ENCODE measurements at places on chromosomes 6 and 20.

GRCh38 chr6:41150671-41151070 is 3.5 kb downstream of the TREML1 start:
- DNase-seq, result no peak

- DNase-seq, result no peak
These were observed 503.4 kb downstream of the CD109 start for GRCh38 chr6:74199215-74199915.

DNA sequence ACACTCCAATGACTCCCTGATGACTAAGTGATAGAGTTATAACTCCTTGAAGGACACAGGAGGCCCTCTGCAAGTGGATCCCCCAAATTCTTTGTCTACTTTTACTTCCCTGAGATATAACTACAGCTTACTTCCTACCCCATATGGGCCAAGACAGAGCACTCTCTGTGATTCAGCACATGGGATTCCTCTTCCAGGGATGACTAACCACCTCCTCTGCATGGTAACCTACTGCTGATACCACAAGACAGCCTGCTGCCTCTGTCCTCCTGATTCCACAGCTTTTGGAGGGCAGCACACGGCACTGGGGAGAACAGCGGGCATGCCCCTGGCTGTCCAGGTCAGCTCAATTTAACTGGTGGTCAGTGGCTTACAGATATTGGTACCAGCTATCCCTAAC is 675.7 kb upstream of the AGPAT4 start:
- DNase-seq, result no peak

DNA sequence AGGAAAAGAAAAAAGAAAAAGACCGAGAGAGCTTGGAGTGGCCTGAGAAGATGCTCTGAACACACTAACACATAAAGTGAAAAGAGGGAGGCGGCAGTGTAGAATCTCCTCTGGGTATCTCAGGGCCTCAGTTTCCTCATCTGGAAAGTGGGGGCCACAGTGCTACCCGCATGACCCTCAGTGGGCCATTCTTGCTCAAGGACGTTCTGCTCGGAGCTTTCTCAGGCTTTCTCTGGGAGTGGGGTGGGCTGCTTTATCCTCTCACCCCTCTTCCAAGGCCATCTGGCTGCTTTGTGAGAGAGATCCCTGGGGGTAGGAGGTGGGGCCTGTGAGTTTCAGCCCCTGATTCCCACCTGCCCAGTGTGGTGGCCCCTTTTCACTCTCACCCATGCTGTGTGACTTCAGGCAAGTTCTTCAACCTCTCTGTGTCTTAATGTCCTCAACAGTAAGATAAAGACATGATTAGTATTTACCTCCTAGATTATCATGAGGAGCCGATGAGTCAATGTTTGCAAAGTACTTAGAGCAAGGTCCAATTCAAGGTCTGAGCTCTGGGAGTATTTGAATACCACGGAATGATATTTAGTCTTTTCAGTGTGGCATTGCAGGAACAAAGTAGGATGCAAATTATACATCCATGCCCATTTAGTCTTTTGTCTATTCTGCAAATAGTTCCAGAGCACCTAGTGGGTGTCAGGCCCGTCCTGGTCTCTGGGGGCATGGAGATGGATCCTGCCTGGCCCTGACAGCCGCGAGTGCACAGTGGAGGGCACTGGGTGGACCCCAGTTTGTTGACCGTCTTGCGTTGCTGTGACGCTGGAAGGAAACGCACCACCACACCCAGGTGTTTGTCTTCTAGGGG is 34.3 kb downstream of the SRC start:
- peak; percentile 18 for DNase-seq

- no peak for DNase-seq
These were observed 35.7 kb downstream of the TAF4 start for GRCh38 chr20:62029949-62030348.

GRCh38 chr6:17474289-17474688 is 80.9 kb downstream of the CAP2 start:
- no peak for DNase-seq

DNA sequence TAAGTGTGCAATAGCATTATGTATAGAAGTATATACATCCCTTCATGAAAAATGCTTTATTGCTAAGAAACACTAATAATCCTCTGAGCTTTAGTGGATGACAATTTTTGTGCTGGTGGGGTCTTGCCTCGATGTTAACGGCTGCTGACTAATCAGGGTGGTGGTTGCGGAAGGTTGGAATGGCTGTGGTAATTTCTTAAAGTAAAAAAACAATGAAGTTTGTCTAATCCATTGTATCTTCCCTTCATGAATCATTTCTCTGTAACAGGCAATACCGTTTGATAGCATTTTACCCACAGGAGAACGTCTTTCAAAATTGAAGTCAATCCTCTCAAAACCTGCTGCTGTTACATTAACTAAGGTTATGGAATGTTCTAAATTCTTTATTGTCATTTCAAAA is 816.5 kb upstream of the GJE1 start:
- DNase-seq, result no peak

DNA sequence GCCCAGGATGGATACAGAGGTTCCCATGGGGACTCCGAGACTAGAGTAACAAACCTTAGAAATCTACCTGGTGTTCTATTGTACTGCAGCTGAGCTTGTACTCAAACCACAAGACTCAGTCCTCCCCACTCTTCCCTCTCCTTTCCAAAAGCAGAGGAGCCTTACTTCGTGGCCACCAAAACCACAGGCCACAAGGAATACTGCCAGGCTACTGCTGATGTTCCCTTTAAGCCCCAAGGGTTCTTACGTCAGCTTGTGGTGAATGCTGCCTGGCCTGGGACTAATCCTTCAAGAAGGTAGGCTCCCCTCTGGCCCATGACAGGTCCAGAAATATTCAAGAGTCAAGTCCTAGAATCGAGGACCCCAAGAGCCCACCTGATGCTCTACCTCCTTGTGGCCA is 10.5 kb upstream of the DEFB128 start:
- DNase-seq, result no peak

DNA sequence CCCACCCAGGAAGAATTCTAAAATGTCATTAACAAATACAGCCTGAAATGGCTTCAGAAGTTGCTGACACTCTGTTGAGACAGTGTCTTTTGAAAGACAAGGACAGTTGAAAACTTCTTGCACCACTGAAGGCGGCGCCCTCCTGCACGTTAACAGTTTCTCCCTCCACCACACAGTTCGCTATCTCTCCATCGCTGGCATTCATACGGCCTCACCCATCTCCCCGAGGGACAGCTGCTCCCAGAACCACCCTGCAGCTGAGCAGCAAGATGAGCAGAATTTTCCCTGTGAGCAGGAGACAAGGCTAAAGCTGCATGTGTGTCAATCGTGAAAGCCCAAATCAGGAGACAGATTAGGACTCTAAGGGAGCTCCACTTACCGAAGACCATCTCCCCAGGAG is 113.3 kb downstream of the LY86 start:
- DNase-seq, result peak; percentile 88

DNA sequence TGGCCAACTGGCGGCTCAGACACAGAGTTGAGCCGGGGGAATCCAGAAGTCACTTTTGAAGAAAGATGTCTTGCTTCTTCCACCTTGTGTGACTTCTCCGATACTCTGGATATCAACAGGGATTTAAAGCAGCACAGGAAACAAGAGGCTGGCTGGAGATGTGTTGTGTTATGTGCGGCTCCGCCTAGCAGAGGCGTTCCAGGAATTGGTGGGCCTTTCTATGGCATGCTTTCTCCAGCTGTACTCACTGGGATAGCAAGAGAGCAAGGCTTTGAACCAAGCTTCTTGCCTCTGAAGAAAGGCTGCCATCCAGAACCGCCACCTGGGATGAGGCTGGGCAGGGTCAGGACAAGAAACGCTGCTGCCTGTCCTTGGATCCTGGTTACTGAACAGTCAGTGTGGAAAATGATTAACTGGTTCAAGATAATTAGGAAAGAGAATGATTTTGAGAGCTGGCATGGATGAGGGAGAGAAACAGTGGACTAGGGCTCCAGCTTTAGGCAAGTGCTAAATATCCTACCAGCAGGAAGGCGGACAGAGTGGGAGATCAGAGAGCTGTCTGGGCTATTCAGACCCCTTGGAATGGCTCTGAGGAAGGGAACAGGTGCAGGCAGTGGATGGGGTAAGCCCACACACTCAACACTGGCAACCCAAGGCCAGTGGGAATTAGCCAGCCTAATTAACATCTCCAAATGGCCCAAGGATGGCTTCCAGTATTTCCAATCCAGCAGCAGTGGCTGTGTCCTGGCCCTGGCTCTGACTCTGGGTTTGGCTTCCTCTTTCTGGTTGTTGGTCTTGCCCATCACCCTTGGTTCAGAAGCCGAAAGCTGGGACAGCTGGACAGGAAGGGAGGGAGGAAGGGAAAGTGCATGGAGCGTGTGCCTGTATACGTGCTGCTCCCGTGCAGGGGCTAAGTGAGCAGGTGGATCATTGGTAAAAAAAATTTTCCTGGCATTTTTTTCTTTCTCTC is 31.9 kb downstream of the INSM1 start:
- DNase-seq, result no peak

DNA sequence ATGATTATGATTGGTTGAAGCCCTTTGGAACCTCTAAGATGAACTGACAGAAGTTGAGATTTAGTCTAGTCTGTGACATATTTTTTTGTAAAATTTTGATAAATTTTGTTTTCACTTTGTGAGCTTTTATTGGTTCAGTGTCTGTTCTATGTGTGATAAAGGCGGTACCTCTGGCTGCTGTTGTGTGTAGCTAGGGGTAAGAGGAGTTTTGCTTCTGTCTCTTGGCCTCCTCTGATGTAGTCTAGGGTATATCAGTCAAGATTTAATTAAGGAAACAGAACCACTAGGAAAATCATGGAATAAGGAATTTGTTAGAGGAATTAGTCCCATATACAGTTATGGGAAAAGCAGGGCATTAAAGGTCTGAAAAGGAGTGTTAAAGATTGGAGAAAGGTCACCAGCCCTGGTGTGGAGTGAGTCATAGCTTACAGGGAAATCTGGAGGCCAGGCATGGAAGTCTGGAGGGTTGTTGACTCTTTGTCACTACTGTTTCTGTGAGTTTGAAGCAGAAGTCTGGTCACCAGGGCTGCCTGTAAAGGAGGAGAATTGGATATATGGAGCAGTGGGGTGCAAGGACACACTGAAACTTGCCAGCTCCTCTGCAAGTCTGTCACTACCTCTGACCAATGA is 28.5 kb downstream of the CDC5L start:
- DNase-seq, result no peak

- no peak for DNase-seq
These were observed 21.5 kb downstream of the GSTA3 start for GRCh38 chr6:52887910-52888524.

DNA sequence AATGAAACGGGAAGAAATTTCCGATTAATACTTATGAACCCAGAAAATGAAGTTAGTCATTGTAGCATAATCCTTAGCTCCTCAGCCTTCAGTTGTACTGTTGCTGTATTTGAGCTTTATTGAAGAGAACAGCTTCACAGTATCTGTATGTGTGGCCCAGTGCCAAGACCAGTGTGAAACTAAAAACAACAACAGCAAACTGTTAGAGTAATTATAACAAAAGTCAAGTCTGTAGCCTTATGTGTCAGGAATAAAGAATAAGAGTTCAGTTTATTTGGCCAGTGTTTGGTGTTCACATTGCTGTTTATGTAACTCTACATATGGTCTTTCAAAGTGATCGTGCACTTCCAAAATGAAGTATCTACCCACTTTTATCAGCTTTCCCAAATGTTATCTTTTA is 70.9 kb downstream of the ARID1B start:
- peak; percentile 57 for DNase-seq

DNA sequence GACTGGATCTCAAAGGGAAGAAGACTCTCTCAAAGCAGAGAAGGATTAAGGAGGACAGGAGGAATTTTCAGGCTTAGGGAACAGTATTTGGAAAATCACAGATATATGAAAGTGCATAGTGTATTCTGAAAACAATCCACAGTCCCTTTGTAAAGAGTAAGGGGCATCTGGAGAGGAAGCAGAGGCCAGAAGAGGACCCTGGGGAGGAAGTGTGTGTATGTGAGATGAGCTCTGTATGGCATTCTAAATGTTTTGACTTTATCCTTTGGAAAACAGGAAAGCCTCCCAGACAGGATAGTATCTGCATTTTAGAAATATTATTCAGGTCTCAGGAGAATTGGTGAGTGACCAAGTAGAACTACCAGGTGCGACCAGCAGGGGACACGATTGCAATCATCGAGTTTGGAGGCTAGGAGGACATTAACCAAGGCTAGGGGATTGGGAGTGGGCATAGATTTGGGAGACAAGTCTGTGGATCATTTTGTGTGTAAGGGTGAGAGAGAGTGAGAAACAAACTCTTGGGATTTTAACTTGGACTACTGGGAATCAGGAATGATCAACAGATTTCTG is 38.3 kb upstream of the FAM184A start:
- DNase-seq, result no peak

DNA sequence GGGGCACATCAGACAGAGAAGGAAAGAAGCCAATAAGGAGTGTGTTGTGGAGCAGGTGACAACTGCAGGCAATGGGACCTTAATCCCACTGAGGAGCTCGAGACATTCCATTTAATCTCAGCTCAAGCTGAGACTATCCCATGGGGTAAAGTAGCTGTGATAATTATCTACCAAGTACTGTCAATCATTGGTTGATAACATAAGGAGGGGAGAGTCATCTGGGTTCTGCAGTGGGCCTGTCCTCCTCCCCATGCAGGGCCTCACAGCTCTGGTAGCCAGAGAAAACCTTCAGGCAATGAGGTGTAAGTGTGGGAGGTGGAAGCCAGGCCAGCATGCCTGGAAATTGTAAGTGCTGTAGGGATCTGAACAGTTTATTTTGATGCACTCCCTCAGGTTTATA is 375.0 kb upstream of the ARID1B start:
- DNase-seq, result no peak
